ENCODE measurements at places on chromosomes 6 and 20. TPM values are rescaled to one million over a fixed set of nuclear protein-coding genes. Genes with fewer than 3 reads are reported as not detected.

- DNase-seq, result no peak
Measured at GRCh38 chr6:108806171-108806570, 42.1 kb upstream of the ARMC2 start.

POM121L2 gene
- total RNA-seq, result not detected

LTB gene
- 0.84 TPM for total RNA-seq

- DNase-seq, result no peak
Measured at GRCh38 chr20:420721-421574, 12.8 kb downstream of the RBCK1 start.

PPIL6 gene
- total RNA-seq, result 3.5 TPM

HRH3 gene
- not detected for total RNA-seq

DNA sequence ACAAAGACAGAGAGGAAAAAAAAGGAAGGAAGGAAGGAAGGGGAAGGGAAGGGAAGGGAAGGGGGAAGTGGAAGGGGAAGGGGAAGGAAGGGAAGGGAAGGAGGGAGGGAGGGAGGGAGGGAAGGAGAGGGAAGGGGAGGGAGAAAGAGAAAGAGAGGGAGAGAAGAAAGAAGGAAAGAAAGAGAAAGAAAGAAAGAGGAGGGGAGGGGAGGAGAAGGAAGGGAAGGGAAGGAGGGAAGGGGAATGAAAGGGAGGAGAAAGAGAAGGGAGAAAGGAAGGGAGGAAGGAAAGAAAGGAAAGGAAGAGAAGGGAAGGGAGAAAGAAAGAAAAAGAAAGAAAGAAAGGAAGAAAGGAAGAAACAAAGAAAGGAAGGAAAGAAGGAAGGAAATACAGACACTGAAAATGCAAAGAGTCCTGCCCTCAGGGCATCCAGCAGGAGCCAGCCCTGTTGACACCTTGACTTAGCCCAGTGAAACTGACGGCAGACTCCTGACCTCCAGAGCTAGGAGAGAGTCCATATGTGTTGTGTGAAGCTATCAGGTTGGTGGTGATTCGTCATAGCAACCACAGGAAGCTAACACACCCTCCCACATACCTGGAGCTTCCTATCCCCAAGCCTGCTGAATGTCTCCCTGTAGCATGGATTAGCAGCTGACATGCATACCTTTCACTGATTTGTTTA lies 58.7 kb upstream of the SULF2 start:
- DNase-seq, result no peak

ZC3H12D gene
- 0.47 TPM for total RNA-seq

DNA sequence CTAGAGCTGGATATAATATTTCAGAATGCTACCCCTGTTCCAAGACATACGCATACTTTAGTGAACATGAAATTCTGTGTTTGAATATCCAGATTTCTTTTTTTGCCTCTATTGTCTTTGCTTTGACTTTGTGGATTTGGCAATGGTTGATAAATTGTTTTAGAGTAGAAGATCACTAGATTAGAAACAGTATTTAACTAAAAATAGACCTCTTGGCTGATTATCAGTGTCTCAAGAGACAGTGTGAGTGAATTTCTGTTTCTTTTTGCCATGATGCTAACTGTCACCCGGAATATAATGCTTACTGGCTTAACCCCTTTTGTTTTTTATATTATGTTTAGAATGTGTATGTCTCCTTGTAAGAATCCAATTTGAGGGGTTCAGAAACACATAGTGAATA lies 102.5 kb downstream of the PLCB1 start:
- DNase-seq, result no peak

DNA sequence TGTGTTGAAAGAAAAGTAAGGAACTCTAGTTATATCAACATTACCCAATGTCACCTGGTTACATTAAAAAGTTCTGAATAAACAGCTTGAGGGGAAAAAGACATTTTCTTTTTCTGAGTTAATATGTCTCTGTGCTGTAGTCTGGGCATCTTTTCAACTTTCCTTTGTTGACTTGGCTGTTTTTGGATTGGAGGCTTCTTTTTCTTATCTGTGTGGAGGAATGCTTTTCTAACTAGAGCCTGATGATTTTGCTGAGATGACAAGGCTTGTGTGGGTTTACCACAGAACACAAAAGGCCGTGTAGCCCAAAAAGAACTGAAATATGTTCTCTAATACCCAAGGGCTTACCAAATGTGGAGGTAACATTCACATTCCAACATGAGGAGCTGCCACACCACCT lies 161.8 kb downstream of the KCNQ5 start:
- no peak for DNase-seq

DNA sequence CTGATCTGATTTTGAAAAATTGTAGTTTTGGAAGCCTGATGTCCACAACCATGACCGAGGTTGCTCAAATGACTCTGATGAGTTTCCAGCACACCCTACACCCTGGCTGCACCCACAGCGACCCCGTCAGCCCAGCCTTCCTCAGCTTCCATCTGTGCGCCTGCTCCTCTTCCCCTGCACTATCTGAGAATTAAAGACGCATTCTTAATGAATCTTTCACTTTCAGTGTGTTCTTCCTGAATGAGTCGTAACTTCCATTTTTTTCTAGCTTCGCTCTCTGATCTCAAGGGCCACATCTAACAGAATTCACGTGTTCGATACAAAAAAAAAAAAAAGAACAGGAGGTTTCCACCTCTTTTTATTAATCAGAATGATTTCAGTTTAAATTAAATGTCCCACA lies 21.3 kb upstream of the RREB1 start:
- DNase-seq, result peak; percentile 43

MAS1 gene
- not detected for total RNA-seq

HAO1 gene
- not detected for total RNA-seq

LIME1 gene
- total RNA-seq, result 3.6 TPM

DNA sequence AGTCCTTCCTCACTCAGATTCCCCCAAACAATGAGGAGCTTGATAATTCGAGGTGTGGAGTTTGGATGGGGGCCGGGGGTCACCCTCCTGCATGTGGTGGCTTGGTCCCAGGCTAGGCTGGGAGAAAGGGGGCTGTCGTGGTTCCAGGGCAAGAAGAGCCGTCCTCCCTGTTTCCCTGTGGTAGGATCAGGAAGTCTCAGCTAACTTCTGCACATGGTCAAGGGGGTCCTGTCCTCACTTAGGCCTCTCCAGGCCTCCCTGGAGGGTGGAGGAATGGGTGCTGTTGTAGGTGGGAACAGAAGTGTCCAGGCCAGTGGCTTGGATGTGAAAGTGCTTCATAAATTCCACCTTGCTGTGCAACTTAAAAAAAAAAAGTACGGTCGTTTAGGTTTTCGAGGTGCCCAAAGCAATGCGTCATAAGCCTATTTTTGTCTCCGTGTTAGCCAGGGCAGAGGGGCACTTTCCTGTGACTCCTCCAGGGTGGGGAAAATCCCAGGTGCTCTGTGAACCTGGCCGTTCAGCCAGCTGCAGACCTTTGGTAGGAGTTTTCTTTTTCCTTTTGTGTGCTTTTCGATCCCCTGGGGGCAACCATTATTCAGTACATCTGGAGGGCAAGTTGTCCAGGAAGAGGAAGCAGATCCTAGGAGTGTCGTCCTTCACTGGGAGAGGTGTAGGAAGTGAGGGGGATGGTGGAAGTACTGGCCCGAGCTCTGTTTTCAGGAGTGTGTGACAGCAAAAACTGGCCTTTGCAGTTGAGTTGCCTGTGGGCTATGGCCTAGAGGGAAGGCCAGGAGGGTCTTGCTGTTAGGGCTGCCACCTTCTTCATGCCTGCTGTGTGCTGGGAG lies 9.6 kb downstream of the IGF2R start:
- no peak for DNase-seq

- DNase-seq, result no peak
Measured at GRCh38 chr20:17445543-17445942, 85.6 kb downstream of the BFSP1 start.

GRCh38 chr6:133377219-133377618 lies 136.1 kb downstream of the EYA4 start:
- DNase-seq, result no peak

GRCh38 chr6:54935739-54936138 lies 89.2 kb downstream of the FAM83B start:
- DNase-seq, result no peak

SYNDIG1 gene
- total RNA-seq, result 28.4 TPM

- DNase-seq, result no peak
Measured at GRCh38 chr6:50585441-50586330, 127.6 kb upstream of the TFAP2D start.

DNA sequence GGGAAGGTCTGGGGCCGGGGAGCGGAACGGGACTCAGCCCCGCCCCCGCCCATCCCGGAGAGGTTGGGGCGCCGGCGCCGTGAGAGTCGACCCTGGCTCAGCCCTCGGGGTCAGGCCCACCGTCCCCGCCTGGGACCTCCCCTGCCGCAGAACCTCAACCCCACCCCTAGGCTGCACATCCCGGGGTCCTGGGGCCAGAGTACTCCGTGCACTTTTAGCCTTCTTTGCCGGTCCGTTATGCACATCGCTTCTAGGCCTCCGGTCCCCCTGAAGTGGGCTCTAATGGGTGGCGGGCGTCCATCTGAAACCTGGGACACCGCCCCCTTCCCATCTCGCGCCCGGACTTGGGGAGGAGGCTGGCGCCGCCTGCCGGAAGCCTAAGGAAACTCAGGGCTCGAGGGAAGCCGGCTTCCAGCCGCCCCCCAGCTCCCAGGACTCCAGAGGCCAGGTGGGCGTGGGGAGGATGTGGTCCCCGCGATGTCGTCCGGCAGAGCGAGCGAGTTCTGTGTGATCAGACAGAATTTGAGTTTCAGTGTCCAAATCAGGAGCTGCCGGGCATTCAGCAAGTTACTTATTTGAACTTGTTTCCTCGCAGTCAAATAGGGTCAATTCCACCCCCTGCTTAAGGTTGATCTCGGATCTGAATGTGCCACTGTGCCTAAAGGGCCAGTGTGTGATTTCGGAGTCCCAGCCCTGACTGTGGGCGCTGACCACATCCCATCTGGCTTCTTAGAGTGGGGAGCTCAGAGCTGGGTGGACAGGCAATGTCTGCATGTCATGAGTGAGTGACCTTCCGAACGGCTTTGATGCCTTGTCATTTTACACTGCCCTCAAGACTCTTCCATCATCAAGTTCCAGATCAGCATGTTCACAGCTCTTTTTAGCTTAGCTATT lies 47.6 kb downstream of the CPXM1 start:
- peak; percentile 47 for DNase-seq

NSFL1C gene
- 48.8 TPM for total RNA-seq

GRCh38 chr6:20028562-20028961 lies 183.7 kb downstream of the MBOAT1 start:
- no peak for DNase-seq

GRCh38 chr20:22762576-22763256 lies 178.3 kb upstream of the FOXA2 start:
- DNase-seq, result no peak

GRCh38 chr20:31669876-31670275 lies 32.2 kb downstream of the COX4I2 start:
- no peak for DNase-seq

DEFB123 gene
- total RNA-seq, result not detected

GRCh38 chr6:150068720-150069648 lies at the start of gene ULBP3:
Gene ULBP3 (minus strand): TSS chr6:150069121. CDS start chr6:150069066, 55 bp downstream.
- peak; percentile 95 for DNase-seq

GRCh38 chr6:134510920-134511319 lies 193.0 kb upstream of the SGK1 start:
- DNase-seq, result no peak

DNA sequence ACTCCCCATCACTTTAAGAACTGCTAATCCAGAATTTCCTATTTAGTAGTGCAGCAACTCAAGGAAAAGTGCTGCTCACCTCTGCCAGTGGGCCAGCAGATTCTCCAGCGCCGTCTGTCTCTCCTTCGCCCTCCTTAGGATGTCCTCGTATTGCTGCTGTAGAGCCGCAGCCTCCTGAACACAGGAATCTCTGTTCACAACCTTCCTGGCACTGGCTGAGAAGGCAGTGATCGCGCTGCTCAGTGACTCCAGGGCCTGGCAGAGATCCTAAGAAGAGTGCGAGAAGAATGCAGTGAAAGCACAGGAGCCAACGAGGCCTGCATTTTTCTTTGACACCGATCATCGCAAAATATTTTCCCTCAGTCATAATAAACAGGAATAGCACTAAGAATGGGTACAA lies 209.0 kb downstream of the SYNE1 start:
- no peak for DNase-seq

- DNase-seq, result no peak
Measured at GRCh38 chr6:42141603-42142117, 760 bp downstream of the C6orf132 start.

CLDN20 gene
- total RNA-seq, result not detected

DNA sequence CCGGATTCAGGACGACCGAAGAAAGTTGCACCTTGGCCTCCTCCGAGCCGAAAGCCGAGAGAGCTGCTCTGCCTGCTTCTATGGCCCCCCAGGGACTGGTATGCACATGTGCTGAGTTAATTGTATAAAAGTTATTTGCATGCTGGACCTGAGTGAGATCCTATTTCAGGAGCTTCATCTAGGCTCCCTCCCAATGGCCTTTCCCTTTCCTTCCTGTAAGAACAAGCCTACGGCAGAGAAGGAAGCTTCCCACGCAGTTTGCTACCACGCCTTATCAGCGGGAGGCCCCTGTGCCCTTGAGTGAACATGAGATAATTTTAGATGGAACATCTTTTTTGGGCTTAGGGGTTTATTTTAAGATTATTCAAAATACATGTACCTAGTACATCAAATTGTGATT lies 65.9 kb downstream of the RIN2 start:
- peak; percentile 60 for DNase-seq

- DNase-seq, result no peak
Measured at GRCh38 chr6:31898383-31899011, 999 bp upstream of the EHMT2 start.

DNA sequence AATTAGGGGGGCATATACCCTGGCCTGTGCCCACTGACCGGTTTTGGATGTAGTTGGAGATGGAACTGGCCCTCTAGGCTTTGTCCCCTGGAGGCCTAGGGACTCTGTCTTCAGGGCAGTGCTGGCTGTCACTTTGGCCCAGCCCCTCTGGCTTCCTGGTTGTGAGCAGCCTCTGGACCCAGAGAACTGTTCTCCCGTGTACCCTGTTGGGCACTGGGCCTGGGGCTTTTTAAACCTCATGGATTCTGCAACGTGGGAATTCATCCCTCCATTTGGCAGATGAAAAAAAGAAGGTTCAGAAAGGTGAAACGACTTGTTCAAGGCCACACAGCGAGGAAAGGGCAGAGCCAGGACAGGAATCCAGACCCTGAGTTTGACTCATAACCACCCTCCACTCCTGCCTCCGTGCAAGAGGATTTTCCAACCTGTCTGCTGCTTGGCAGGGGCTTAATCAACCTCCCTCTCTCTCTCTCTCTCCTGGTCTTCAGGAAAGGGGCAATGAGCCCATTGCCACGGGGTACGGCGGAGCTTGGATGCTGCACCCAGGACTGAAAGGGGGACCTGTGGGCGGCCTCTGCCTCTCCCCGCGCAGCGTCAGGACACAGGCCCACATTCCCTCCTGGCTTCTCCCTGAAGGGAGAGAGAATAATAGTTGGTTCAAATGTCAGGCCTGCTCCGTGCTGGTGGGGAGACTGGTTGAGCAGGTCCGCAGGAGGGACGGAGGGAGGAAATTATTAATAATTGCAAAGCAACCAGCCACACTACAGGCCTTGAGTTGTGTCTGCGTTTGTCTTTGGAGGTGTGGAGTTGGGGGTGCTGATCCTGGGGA lies 56.0 kb downstream of the CEBPB start:
- no peak for DNase-seq

TJAP1 gene
- total RNA-seq, result 18.3 TPM

- DNase-seq, result no peak
Measured at GRCh38 chr6:22322103-22323030, 25.5 kb upstream of the PRL start.

- no peak for DNase-seq
Measured at GRCh38 chr6:52180787-52181558, 5.2 kb upstream of the IL17A start.
